Suppressor macrophage treated with lipopolysaccharide for 4 hours (primary cell): ENCODE measurements at places on chromosomes 4 and X.

- no peak for DNase-seq
These were observed 41.9 kb downstream of the AFAP1 start for GRCh38 chr4:7897811-7898210.

GRCh38 chr4:54392479-54392878, 163.4 kb downstream of the PDGFRA start:
- no peak for DNase-seq

GRCh38 chrX:11888421-11888820, 130.4 kb downstream of the MSL3 start:
- DNase-seq, result no peak

DNA sequence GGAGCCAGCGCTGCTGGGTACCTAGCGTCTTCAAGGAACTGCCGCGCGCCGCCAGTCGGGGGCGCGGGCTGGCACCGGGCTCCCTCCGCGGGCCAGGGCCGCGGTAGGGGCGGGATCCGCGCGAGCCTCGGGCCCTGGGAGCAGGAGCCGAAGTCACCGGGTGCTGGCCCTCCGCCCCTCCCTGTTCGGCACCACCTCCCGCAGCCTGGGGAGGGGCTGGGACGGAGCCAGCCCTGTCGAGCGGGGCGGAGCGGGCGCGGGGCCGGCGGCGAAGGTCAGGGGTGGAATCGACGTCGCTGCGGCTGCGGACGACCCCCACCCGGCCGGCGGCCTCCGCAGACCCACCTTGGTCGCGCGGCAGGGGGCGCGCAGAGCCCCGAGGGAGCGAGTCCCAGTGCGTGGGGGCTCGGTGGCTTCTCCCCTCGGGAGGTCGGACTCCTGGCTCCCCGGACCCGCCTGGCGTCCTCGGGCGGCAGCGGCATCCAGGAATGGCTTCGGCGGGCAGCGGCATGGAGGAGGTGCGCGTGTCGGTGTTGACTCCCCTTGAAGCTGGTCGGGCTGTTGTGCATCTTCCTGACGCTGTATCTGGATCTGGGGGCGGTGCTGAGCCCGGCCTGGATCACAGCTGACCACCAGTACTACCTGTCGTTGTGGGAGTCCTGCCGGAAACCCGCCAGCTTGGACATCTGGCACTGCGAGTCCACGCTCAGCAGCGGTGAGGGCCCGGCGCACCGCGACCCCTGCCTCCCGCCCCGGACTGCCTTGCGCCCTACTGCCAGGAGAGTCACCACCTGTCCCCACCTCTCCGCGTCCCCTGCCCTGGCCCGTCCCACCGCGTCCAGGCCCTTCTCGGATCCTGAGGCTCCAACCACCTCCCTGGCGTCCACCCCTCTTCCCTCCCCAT, 50.5 kb upstream of the FAM47C start:
- no peak for DNase-seq

DNA sequence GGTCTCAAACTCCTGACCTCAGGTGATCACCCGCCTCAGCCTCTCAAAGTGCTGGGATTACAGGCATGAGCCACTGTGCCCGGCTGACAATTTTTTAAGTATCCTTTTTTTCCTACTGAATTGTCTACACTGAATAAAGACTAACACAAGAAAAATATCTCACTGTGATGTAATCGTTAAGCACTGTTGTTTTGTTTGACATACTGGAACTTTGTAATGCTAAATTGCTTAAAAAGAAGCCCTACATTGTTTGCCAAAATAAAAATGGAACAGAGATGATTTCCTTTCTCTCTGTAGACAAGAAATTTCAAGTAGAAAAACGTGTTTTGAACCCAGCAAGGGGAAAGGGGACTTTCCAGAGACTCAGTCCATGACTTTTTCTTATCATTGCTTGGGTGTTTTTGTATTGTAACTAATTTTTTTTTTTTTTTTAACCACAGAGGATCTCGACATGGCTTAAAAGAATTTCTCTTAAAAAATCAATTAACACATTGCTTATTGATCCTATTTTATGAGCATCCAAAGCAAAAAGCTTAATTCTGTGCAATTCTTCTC, 74.9 kb downstream of the TMEM156 start:
- DNase-seq, result no peak

GRCh38 chr4:85084371-85085094, 118.0 kb upstream of the WDFY3 start:
- peak; percentile 72 for DNase-seq

GRCh38 chr4:71941001-71941400, 90.8 kb upstream of the NPFFR2 start:
- peak; percentile 5 for DNase-seq

GRCh38 chr4:163164591-163164990, 2.1 kb downstream of the NAF1 start:
- DNase-seq, result peak; percentile 58

- DNase-seq, result no peak
These were observed 17.3 kb downstream of the SMPX start for GRCh38 chrX:21740329-21741274.
